ENCODE measurements at places on chromosomes 2 and 18.

DNA sequence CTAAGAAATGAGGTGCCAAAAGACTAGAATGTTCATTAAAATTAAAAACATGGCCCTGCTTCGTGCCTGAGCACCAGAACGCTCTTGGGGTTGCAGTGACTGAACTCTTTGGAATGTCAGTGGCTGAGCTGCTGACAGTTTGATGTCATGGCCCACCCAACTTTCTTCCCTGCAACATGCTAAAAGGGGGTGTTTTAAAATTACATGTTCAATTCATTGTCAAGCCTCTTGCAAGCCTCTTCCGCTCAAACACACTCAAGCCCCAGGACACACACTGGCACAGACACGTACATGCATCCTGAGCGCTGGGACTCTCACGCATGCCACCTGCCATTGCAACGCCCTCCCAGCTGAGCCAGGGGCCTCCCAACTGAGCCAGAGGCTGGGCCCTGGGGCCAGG is 12.6 kb downstream of the RUFY4 start:
- no peak for DNase-seq

DNA sequence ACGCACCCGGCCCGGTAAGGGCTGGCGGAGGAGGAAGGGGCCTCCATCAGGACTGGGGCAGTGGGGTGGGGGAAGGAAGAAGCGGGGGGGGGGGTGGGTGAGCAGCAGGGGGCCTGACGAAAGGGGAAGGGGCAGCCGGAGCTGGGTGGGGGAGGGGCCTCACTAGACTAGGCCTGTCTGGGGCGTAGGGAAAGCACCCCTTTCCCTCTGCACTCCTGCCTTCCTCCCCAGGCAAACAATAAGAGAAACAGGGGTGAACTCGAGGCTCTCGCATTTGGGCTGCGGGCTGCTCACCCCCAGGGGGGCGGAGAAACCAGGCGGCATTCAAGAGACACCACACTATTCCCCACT is 82.7 kb upstream of the POMC start:
- no peak for DNase-seq

GRCh38 chr2:33213648-33214047 is 262.8 kb upstream of the RASGRP3 start:
- no peak for DNase-seq

DNA sequence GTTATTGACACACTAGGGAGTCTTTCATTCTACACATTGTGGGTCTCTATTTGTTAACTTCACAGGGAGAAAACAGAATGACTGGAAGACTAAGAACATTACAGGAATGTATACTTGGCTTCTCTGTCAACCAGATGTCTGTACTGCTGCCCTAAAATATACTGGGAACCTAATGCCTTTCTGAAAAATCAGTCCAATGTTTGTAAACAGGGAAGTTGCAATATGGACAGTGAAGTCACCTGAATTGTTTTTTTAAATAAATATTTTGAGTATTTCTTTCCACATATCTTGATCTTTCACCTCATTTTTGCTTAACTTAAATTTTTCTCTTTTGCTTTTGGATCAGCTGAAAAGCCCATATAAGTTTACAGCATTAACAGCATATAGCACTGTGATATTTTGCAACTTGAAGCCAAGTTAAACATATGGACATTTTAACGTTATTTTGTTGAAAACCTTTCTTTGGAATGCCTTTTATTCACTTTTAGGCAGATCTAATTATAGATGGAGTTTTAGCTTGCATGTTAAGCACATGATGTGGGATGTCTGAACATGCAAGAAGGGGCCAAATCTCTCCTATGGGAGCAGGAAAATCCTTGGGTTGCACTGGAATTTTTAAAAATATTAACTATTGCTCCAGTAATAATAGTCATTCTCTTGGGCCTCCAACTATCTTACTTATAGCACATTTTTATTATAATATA is 137.7 kb upstream of the TWIST2 start:
- DNase-seq: no peak

GRCh38 chr2:41907771-41908207 is 140.0 kb upstream of the PKDCC start:
- DNase-seq: no peak

- DNase-seq: no peak
These were observed 587 bp upstream of the TANK start for GRCh38 chr2:161159456-161160225.

DNA sequence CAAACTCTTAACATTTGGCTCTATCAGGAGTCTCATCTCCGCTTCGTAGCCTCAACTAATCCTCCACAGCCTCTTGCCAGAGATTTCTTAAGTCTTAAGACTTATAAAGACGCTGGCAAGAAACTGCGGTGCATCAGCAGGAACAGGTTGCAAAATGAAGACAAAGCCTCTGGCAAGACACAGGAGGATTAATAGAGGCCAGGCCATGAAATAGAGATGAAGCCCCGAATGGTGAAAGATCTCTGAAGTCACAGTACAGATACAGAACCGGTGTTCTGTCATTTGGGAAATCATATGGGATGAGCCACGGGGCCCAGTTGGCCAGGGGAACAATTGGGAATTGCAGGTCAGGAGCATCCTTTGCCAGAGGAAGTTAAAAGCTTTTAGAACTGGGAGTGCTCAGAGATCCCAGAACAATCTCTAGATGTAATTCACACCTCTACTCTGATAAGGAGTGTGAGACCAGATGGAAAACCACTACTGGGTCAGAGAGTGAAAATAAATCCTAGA is 190.9 kb upstream of the FOSL2 start:
- DNase-seq: no peak

- peak; percentile 54 for DNase-seq
These were observed 187.0 kb upstream of the HDAC4 start for GRCh38 chr2:239587841-239588240.

- no peak for DNase-seq
These were observed 114.7 kb downstream of the RTP5 start for GRCh38 chr2:241984271-241984655.

DNA sequence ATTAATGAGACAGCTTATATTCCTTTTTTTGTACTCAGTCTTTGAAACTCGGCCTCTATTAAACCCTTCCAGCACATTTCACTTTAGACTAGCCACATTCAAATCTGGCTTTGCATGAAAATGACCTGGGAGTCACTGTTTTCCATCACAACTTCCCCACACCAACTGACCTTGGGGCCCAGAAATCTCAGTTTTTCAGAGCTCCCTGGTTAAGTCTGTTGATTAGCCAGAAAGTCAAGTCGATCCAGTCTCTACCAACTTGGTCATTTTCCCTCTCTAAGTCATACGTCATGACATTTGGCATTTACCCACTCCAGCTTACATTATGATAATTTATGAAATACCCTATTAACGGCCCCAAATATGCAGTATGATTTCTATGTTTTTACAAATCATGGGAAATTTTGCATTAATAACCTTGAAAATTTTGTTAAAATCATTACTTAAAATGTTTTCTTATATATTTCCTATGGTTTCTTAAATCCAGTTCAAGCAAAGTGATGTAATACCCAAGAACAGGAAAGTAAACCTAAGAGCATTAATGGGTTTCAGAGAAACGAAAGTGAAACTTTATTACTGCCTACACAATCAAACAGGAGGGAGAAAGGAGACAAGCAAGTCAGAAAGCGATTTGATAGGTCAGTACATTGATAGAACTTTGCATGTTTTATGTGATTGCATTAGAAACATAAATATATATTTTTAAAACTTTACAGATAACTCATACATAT is 77.1 kb downstream of the SPATS2L start:
- peak; percentile 94 for DNase-seq

DNA sequence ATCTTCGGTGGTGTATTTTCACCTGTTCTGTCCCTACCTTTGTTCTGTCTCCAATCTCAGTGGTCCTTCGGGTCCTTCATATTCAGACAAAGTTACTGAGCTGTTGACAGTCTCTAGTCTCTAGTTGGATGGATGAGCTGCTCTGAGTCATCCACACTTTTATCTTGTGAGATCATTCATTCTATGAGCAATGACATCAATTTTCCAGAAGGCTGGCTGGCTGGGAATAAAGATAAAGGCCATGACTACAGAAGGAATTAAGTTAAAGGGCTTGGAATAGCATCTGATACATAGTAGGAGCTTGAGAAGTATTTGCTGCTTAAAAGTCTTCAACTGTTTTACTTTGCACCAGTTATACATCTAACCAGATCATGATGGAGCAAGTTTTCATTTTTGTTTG is 43.1 kb upstream of the SLC39A10 start:
- peak; percentile 43 for DNase-seq

DNA sequence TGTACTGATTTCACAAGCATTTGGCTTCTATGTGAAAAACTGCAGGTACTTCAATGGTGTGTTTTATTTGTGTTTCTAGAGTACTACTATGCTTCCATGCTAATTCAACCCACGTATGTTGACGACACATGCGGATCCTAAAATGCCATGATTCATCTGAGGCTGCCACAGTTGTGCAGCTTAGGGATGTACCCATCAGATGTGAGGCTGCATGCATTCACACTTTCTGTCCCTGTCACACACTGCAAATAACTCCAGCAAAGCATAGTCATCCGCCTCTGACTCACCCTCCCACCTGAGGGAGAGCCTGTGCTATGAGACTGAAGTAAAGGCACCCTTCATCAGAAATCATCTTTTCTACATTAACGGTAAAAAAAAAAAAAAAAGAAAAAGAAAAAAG is 22.1 kb upstream of the SERTAD2 start:
- DNase-seq: peak; percentile 51

- no peak for DNase-seq
These were observed 4.8 kb downstream of the COPS9 start for GRCh38 chr2:240131296-240131695.

DNA sequence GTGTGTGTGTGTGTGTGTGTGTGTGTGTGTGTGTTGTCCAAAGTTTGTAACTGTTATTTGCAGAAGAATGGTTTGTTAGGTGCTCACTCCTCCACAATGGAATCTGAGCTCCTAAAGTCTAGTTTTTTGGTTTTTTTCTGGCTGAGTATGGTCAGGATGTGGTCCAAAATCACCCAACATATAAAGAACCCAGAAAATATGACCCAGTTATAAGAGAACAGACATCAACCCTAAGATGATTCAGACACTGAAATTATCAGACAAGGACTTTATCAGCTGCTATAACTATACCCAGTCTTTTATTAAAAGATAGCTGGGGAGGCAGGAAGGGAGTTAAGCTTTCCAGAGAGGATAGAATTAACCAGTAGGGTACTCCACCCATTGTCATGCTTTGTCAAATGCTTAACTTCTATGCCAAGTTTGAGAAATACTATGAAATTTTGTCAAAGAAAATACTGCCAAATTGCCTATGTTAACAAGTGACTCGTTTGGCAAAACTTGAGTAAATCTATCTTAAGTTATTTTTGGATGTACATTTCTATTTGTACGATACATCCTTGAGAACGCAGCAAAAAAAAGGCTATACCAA is 57.5 kb downstream of the TANK start:
- DNase-seq: no peak

DNA sequence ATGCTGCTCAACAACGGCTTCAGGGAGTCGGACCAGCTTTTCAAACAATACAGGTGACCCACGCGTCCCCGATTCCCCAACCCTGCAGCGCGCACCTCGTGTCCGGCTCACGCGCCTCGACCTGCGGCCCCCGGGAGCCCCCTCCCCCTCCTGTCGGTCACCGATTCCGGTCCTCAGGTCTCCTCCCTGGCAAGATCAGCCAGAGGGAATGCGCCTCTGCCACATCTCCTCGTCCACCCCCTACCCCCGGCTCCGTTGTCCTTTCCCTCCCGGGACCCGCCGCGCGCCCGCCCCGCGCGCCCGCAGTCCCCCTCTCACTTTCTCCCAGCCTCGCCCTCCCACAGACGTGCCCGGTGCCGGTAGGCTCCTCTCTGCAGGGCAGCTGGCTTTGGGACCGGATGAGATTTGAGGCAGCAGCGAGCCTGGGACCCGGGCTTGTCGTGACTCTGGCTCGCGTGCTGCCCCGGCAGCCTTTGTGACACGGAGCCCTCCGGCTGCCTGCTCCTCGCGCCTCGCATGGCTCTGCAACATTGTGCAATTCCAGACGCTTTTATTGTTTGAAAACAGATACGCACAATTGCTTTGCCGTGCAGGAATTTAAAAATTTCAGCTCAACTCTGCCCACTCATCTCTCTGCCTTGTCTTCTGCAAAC is 558 bp downstream of the TTC39C start:
- DNase-seq: peak; percentile 62

DNA sequence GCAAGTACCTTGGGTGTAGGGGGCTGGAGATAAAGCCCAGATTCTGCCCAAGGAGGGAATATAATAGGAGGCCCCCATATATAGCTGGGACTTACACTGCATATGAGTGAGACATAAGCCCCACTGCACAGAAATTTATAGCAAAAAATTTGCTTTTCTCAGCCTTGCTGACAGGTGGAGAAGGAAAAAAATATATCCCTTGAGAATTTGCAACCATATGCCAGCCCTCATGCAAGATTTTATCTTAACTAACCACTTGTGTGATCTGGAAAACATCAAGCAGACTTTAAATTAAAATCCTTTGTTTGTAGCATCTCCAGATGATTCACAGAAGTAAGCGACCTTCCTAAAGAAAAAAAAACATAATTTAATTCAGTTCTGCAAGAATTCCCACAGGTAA is 288.2 kb downstream of the BCL2 start:
- DNase-seq: no peak

DNA sequence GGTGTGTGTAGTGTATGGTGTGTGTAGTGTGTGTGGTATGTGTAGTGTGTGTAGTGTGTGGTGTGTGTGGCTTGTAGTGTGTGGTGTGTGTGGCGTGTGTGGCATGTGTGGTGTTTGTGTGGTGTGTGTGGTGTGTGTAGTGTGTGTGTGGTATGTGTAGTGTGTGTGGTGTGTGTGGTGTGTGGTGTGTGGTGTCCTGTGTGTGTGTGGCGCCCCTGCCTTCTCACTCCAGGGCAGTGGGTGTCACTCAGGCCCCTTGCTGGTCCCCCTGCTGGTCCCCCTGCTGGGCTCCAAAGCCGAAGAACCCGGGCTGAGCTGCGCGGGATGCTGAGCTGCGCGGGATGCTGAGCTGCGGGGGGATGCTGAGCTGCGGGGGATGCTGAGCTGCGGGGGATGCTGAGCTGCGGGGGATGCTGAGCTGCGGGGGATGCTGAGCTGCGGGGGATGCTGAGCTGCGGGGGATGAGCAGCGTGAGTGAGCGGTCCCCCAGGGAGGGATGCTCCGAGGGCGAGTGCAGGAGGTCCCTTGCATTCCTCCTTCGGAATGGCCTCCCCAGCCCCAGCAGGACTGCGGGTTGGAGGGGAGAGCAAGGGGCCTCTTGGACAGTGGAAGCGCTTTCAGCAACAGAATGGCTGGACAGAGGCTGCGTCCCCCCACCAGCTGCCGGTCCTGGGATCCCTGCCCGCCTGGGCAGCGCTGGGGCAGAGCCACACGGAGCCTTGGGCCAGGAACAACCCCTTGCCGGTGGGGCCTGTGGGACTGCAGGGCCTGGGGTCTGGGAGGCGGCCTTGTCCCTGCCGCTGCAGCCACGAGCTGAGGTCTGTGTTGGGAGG is 3.4 kb upstream of the RTP5 start:
- DNase-seq: no peak

DNA sequence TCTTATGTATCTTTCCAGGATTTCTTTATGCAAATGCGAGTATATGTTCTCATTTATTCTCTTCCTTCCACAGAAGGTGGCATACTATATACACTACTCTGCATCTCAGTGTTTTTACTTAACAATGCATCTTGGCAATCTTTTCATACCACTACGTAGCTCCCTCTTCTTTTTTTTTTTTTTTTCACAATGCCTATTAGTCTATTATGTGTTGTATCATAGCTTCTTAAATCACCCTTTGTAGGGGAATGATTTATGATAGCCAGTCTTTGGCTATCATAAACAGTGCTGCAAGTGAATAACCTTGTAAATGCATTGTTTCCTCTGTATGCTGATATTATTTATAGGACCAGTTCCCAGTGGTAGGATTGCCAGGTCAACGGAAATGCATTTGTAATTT is 204.2 kb downstream of the BABAM2 start:
- no peak for DNase-seq

Data from suppressor macrophage treated with lipopolysaccharide for 4 hours (primary cell).